Ammon's horn (tissue), 1 donor: ENCODE measurements at places on chromosomes 11 and 22.
A peak's percentile ranks its signal among the peaks of the same experiment; 100 is the strongest.

DNA sequence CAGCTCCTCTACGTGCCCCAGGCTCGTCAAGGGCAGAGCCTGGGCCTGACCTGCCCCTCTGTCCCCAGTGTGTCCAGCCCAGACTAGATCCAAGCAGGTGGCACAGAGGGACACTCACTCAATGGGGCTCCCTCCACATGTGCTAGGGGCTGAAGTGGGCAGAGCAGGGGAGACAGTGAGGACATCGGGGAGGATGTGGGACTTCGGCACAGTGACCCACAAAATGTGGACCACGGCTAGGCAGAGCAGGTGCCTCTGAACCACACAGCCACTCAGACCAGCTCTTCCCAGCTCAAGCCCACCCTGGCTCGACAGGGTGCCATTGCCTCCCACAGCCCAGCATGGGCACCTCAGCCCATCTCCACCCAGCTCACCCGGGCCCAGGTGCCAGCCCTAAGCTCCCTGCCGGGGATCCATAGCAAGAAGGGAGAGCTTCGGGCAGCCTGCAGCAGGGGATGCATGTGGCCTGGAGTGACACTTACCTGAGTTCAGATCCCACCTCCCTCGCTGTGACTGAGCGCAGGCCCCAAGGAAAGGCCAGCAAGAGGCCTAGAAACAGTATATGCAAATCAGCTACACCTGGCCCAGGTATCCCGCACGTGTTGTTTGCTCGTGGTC lies 46.9 kb upstream of the RTL6 start:
- no peak for DNase-seq

DNA sequence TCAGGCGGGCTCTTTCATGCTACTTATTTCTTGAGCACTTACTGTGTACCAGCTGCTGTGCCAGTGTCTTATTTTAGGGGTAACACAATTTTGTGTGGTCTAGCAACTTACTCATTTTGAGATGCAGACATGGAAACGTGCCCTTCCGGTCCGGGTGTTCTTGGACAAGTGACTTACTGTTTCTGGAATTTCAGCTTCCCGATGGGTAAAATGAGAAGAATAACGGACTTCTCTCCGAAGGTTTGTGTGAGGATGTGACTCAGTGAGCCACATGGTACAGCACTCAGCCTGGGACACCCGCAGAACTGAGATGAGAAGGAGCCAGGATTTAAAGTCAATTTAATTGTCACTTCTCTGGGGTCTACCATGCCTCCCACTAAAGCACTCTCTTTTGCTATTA lies 114.5 kb upstream of the SYT13 start:
- DNase-seq, result no peak

- DNase-seq, result no peak
Observed at GRCh38 chr22:46638601-46639431, 18.6 kb downstream of the GRAMD4 start.

- peak; percentile 75 for DNase-seq
Observed at GRCh38 chr11:134409552-134410429, 2.3 kb downstream of the B3GAT1 start.

GRCh38 chr11:102157219-102157618 lies 47.0 kb downstream of the YAP1 start:
- no peak for DNase-seq

DNA sequence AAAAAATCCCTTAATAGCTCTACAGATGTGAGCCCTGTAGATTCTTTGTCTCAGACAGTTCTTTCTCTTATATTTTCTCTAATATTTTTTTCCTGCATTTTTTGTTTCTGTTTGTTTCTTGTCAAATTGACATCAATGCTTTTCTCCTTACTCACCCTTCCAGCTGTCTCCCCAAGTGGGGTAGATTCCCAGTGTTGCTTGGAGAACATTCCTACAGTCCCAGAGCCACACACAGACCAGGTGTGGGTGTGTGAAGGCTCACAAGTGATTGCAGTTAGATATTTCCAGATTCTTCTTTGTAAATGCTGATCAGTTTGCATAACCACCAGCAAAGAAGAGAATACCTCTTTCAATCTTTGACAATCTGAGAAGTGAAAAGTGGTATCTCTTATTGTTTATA lies 7.5 kb downstream of the VPS51 start:
- DNase-seq, result no peak

- no peak for DNase-seq
Observed at GRCh38 chr11:44684859-44685281, 41.9 kb upstream of the TSPAN18 start.

DNA sequence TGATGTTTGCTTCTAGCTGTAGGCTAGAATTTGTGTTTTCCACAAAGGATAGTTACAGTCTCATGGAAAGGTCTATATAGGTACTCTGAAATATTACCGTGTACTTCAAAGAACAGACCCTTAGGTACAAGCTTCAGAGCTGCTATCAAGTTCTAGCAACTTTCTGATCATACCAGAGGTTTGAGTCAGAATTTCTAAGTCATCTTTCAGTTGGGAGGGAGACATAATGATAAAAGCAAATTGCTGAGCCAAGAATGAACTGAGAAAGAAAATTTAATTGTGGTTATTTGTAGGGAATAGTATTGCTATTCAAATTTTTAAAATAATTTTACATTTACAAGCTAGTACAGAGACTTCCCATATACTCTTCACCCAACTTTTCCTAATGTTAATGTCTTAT lies 19.9 kb upstream of the ME3 start:
- no peak for DNase-seq

DNA sequence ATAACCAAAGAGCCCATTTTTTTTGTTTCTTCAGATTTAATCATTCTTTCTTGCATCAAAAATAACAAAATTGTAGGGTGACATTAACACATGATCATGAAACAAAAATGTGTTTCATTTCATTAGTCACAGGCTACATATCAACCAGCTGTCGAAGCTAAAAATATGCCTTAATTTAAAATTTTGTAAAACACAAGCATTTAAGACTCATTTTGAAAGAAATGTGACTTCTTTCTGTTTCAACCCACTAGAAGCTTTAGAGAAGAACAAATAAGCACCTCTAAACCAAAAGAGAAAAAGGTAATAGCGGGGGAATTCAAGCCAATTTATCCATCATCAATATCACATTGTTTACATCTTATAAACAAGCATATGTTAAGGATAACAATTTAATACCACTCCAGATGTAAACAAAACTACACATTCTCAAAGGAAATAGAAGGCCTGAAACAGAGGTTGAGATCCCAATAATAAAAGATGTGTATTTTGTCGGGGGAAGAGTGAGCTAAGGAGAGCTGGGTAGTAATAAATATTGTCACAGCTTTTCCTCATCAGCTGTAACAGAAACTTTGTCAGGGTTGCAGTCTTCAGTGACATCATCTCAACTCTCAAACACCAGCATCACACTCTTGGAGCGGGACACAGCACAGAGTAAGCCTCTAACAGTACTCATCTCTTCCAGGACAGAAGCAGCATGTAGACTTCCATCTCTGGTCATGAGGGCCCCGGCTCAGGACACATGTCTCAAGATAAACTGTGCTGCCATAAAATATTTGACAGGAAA lies 42.0 kb downstream of the ALG9 start:
- no peak for DNase-seq

- peak; percentile 85 for DNase-seq
Observed at GRCh38 chr11:122229481-122230384, 113.7 kb upstream of the BLID start.
